ENCODE measurements at places on chromosomes 1 and 21.

GRCh38 chr1:53145942-53146708 is 3.7 kb upstream of the SLC1A7 start:
- DNase-seq: no peak

GRCh38 chr1:35925741-35926140 is 5.2 kb upstream of the AGO3 start:
- no peak for DNase-seq

DNA sequence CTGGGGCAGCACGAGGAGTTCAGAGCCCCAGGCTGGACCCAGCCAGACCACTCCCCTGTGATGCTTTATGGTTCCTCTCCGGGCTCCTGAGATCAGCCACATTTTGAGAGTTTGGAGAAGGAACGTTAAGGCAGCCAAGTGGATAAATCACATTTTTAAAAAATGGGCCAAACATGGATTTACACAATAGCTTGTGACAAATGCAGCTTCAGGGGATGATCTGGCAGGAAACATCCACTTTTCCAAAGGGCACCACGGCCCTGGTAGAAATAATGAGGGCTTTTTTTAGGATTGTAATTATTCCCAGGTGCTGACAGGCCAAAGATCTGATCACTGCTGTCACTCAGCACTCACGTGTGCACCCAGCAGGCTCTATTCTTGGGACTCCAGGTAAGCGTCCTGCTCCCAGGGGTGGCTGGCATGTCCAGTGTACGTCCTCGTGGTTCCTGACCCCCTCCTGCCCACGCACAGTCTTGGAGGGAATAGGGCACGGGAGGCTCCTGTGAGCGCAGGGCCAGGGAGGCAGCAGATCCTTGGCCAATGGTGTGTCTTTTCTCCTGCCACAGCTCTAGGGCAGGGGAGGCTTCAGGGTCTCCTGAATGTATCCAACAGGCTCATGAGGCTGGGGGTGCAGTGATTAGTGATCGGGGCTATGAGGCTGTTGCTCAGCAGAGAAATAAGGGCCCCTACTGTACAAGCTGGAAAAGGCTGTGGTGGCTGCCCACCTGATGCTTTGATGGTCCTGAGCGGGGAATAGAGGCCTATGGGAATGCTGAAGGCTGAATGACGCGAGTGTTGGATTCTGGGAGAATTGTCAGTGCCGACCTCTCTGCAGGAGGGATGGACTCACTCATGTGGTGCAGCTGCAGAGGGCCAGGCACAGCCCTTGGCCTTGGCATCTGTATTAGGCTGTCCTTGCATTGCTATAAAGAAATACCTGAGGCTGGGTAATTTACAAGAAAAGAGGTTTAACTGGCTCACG is 415.7 kb downstream of the PTPRU start:
- DNase-seq: no peak

DNA sequence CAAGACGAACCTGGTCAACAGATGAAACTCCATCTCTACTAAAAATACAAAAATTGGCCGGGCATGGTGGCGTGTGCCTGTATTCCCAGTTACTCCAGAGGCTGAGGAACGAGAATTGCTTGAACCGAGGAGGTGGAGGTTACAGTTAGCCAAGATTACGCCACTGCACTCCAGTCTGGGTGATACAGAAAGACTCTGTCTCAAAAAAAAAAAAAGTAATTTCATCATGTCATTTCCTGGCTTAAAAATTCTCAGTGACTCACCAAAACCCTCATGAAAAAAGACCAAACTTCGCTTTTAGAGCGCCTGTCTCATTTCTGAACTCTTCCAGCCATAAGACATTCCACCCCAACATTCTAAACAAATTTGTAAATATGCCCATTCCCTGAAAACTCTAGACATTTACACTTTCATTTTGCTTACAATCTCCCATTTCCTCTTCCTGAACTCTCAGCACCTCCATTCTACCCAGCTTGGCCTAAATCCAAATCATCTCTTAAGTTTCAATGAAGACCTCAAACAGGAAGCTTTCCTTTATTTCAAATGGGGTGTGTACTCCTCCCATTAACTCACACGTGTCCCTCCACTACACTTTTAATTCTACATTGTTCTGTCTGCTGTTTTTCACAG is 50.5 kb upstream of the PRRC2C start:
- peak; percentile 27 for DNase-seq
